ENCODE measurements at places on chromosomes 4 and X.
A peak's percentile ranks its signal among the peaks of the same experiment; 100 is the strongest.

DNA sequence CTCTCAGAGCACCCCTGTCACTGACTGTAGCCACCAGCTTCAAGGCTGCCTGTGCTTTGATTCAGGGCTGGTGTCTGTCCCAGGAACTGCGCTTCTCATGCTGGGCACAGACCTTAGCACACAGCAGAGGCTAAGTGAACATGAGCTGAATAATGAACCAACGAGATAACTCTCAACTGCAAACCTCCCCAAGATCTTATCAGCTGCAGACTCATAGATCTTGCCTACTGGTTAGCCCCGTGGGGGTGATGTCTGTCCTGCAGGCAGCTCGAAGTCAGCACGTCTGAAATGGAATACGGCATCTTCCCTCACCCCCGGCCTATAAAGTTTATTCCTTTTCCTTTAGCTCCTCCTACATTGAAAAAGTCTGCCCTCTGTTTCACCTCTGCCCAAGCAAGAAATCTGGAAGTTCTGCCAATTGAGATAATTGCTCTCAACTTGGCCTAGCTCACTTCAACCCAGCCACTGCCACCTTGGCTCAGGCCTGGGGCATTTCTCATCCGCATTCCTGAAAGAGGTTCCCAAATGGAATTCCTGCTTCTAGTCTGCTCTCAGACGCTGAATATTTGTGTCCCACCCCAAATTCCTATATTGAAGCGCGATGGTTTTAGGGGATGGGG, 73.7 kb downstream of the GATB start:
- DNase-seq, result no peak

GRCh38 chrX:151538190-151539122, 25.0 kb upstream of the PASD1 start:
- no peak for DNase-seq

GRCh38 chr4:128234836-128235235, 52.8 kb downstream of the PGRMC2 start:
- no peak for DNase-seq

- no peak for DNase-seq
Measured at GRCh38 chrX:109830157-109830703, 97.2 kb upstream of the ACSL4 start.

- DNase-seq, result no peak
Measured at GRCh38 chr4:16133406-16133805, 49.6 kb upstream of the PROM1 start.

- DNase-seq, result no peak
Measured at GRCh38 chr4:6456450-6456849, 16.0 kb downstream of the PPP2R2C start.

- DNase-seq, result no peak
Measured at GRCh38 chr4:182105416-182105815, 137.8 kb upstream of the TENM3 start.

DNA sequence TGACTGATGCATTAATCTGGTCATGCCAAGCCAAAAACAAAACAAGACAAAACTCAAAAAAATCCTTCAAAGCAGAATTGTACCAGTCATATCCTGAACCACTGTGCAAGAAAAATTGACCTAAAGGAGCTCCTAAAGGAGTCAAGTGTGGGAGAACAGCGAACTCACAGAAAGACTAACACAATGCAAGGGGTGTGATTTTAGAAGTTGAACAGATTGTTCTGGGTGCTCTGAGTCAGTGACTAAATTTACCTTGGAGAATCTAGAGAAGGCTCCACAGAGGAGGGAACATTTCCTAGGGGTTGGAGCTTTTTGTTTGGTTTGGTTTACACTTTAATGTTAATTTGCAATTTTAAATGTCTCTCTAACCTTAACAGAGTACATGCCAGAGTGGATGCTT, 48.9 kb upstream of the PHF8 start:
- DNase-seq, result no peak

DNA sequence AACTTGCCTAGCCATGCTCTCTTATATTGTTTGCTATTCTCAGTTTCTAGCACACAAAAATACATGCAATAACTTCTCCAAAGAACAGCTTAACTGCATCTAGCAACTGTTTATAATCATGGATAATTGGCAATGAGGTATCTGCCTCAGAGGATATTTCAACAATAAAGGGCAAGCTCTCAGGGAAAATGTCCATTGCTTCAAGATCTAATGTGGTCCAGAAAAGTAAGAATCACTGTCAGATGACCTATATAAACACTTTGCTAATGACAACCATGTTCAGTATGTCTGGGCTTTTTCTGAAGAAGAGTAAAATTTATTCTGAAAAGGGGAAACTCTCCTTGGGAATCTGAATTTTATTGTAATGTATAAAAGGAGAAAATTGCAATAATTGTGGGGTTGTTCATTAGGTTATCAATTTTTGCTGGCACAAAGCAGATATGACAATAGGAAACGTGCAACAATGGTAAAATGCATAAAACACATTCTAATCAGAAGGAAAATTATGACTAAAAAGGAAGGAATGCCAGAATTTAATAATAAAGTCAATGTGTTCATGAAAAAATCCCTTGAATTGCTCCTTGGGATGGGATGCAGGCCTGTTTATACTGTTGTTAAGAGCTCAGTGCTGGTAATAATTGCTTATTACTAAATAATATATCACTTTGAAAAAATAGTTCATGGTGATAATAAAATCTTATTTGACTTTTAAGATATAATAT, 90.3 kb downstream of the ANTXR2 start:
- DNase-seq, result no peak

GRCh38 chr4:24080871-24081270, 191.0 kb upstream of the PPARGC1A start:
- DNase-seq, result no peak

GRCh38 chr4:48343551-48343950, 2.2 kb downstream of the SLAIN2 start:
- DNase-seq, result no peak

- DNase-seq, result no peak
Measured at GRCh38 chrX:38426785-38427184, 74.4 kb downstream of the OTC start.

DNA sequence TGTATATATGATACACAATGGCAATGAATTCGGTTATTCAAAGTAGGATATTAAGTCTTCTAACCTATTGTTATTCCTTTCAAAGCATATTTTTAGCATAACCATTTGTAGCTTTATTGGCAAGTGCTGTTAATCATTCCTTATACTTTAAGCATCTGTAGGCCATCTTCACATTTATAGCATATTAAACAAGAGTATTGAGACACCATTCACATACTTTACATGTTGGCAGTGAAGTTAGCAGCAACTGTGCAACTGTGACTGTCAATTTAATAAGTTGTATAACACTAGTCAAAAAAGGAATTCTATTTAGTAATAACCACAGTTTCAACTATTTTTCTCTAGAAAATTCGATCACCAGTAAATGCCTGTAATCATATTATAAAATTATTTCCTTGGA, 107.3 kb upstream of the MYOZ2 start:
- no peak for DNase-seq

GRCh38 chr4:76950956-76951671, 1.6 kb downstream of the SEPTIN11 start:
- peak; percentile 2 for DNase-seq

DNA sequence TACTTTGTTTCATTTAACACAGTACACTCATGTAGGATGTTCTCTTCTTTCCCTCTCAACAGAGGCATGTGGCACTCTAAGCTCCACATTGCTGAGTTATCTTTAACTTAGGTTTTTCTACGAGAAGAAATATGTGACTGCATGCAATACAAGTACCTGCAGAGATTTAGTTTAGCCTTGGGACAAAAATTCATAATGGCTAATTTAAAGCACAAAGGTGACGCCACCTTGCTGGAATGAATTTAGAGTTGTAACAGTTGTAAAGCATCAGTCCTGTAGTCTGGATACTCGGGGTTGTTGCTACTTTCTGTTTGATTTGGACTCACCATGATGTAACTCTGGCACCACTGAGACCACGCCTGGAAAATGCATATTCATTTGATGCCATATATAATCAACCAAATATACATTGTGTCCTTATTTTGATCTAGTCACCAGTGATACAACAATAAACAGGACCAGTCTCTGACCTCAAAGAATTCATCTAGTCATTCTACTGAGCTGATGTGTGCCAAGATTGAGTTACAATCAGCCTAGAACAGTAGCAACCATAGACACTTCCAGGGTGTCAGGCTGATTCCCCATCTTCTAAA, 451.0 kb upstream of the ZFP42 start:
- DNase-seq, result no peak

DNA sequence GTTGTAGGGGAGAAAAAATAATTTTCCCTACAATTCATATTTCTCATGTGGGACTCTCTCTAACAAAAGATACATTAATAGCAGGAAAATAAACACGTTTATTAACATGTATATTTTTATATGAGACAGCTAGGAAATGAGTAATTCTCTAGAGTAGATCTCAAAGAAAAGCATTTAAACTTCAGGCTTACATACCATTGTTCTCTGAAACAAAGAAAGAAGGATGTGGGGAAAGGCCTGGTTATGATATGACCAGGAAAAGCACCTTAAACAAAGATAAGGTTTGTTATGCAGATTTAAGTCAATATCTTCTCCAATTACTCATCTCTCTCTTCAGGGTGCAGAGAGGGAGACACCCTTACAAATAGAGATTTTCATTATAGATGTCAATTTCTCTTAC, 131.3 kb downstream of the SLC7A11 start:
- DNase-seq, result no peak

DNA sequence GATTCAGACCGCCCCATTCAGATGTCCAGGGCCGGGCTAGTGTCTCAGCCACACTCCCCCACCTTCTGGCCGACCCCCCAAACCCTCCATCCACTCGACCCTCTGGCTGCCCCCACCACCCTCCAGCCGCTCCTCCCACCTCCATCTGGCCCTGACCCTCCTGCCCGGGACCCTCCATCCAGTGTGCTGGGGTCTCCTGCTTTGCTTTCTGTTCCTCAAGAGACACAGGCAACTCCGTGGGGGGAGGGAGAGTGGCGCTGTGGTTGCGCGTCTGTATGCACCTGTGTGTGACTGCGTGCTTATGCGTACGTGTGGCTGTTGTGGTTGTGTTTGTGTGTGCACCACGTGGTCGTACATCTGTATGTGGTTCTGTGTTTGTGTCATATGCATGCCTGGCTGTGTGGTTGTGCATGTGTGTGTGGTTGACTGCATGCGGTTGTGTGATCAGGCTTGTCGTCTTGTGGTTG, 33.3 kb downstream of the CPLX1 start:
- peak; percentile 28 for DNase-seq

- DNase-seq, result no peak
Measured at GRCh38 chr4:72591547-72592454, 22.8 kb upstream of the ADAMTS3 start.

GRCh38 chr4:78020677-78021076, 36.4 kb upstream of the FRAS1 start:
- DNase-seq, result no peak

DNA sequence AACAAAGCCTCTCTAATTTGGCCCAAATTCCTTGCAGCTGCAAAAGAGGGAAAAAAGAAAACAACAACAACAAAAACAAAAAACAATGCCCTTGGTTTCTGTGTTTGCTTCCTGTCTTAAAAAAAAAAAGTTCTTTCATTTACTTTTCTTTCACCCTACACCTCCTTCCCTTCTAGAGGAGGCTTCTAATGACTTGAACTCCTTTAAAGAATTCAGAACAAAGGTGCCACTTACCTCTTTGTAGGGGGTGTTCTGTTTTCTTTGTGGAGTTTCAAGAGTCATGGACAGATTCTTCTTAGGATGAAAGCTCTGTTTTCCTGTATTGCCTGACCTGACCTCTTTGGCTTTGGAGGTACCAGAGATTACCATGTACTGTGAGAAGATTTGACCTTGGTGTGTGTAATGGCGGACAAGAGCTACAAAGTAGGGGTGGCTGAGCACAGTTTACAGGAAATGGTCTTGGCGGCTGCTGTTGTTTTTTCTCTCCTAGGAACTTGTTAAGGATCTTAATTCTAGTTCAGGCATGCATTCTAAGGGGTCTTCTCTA, 72.4 kb upstream of the S100G start:
- DNase-seq, result no peak

GRCh38 chr4:163332526-163333406, at the start of gene NPY1R:
Gene NPY1R, minus strand, starts transcription at chr4:163332596. Its CDS starts 6,042 bp downstream, at chr4:163326554.
- no peak for DNase-seq

GRCh38 chr4:33577791-33578190, 2666.5 kb downstream of the ARAP2 start:
- DNase-seq, result no peak

GRCh38 chr4:65670331-65671031, at the start of gene EPHA5:
Gene EPHA5, minus strand, starts transcription at chr4:65670489. Its CDS starts 747 bp downstream, at chr4:65669742.
- no peak for DNase-seq

- no peak for DNase-seq
Measured at GRCh38 chrX:118392716-118393115, 46.8 kb downstream of the WDR44 start.

DNA sequence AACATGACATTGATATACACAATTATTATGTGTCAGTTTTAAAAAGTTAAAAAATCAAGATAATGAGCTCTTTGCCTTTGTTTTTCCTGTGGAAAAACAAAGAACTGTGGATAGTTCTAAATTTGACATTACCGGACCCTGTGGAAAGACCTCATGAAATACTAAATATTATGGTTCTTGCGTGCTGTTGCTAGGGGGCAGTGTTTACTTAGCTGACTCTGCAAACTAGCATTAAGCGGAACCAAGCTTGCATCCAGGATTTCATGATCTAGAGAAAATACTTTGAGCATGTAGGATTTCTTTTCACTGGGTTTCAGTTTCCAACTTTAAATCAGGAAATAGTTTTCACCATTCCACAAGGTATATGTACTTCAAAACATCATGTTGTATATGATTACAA, 33.6 kb downstream of the CLCN4 start:
- DNase-seq, result no peak

- no peak for DNase-seq
Measured at GRCh38 chr4:111802191-111802590, 343.1 kb upstream of the FAM241A start.

GRCh38 chrX:132041015-132041414, 17.9 kb downstream of the STK26 start:
- no peak for DNase-seq

GRCh38 chrX:51802917-51803688, 59.9 kb downstream of the GSPT2 start:
- peak; percentile 69 for DNase-seq

DNA sequence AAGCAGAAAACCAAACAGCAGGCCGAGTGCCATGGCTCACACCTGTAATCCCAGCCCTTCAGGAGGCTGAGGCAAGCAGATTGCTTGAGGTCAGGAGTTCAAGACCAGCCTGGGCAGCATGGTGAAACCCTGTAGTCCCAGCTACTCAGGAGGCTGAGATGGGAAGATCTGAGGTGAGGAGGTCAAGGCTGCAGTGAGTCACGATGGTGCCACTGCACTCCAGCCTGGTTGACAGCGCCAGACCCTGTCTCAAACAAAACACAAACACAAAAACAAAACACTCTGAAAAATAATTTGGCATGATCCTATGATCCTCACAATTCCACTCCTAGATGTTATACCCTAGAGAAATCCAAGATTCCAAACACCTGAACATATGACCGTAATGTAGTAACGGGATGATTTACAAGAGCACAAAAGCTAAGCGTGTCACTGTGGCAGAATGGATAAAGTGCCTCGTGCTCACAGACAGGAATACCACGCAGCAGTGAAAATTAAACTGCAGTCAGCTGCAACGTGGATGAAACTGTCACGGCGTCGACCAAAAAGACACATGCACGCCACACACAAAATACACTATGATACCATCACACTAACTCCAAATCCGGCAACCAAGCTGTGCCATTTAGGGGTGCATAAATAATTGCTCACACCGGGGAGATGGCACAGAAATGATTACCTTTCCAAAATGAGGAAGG, 1.7 kb downstream of the NELFA start:
- no peak for DNase-seq
